Aorta (tissue), 5 donors: ENCODE measurements at places on chromosomes 1 and 21. TPM values are rescaled to one million over a fixed set of nuclear protein-coding genes. Genes with fewer than 3 reads are reported as not detected.

GRCh38 chr1:175274368-175274767, 81.8 kb upstream of the KIAA0040 start:
- DNase-seq: no peak

- DNase-seq: no peak
Measured at GRCh38 chr1:112735752-112736151, 20.6 kb upstream of the PPM1J start.

DNA sequence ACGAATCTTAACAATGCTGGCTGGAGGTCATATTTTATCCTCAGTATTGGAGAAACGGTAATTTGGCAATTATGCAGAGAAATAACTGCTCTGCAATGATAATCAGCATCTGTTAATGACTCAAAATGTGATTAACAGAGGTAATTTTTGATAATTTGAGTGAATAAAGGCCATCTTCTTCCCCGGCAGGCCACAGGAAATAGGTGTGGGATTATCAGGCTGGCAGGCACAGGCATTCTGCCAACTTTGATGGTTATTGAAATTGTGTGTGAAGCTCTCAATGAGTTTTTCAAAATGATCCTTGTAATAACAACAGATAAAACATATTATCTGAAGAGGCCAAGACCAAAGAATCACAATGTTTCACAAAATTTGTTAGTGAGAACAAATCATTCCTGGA, 309.0 kb downstream of the PTGER3 start:
- no peak for DNase-seq

GRCh38 chr1:228465571-228466146, 21.5 kb upstream of the RNF187 start:
- DNase-seq: no peak

DNA sequence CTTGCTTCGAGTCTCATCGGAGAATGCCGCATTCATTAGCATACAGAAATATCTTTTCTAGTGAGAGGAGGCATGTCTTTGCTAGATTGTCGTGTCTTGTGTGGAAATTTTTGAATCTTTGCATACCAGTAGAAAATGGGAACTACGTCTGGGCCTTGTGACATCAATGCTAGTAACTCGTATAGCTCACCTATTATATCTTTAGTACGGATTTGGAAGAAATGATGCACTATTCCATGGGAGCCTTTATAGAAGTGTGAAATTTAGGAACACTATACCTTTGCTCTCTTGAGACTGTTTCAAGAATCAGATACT, 835 bp downstream of the UHMK1 start:
- no peak for DNase-seq

DNA sequence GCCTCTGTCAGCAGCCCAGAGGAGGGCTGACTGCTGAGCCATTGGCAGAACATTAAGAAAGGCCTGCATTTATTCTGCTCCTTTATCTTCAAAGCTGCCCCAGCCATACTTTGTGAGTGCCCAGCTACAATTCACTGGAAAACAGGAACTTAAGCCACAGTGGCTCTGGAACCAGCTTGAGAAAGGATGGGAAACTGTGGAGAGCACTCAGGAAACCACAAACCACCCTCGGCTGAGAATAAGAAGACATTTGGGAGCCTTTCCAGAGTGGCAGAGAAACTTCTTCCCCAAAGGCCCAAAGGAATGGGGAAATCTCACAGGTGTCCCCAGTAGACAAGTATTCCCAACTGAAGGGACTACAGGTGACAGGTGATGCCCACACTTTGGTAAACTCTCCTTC, 1.8 kb downstream of the LAMB3 start:
- DNase-seq: no peak

- peak; percentile 40 for DNase-seq
Measured at GRCh38 chr1:15178571-15179484, 25.3 kb downstream of the TMEM51 start.

DNA sequence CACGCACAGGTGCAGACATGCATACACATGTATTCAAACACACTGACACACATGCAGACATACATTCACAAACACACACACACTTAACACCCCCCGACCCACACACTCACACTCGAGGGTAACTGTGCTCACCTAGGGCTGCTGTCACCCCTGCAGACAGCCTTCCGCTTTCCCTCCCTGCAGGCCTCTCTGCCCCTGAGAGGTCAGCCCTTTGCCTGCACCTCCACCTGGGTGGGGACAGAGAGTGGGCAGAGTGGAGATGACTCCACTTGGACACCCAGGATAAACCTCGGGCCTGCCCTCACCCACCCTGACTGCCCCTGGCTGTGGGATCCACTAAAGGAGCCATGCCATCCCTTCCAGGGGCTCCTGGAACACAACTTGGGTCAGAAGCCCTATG, 264.3 kb downstream of the PTPRU start:
- DNase-seq: peak; percentile 59

DNA sequence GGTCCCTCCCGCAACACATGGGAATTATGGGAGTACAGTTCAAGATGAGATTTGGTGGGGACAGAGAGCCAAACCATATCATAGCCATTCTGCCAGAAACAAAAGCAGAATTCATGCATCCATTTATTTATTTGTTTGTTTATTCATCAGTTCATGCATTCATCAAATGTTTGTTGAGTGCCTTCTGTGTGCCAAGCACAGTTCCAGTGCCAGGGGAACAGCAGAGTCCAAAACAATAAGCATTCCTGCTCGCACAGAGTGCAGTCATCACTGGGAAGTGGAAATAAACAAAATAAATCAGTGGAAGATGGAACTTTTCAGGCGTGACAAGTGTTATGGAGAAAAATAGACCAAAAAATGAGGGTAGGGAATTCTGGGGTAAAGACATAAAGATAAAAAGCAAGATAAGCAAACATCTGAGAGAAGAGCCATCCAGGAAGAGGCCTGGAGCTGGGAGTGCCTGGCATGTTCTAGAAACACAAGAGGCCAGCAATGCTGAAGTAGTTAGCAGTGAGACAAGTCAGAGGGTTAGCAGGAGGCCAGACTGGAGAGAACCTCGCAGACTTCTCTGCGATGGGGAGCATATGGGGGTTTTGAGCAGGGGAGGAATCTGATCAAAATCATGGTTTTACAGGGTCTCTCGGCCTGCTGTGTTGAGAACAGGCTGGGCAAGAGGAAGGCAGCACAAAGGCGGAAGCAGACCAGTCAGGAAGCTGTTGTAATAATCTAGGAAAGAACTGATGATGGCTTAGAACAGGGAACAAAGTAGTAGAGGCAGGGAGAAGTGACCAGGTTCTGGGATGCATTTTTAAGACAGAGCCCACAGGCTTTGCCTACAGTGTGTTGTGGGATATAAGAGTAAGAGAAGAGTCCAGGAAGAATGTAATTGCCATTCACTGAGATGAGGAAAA, 113.2 kb downstream of the GLUL start:
- DNase-seq: no peak

GRCh38 chr1:58629031-58629462, 52.0 kb upstream of the TACSTD2 start:
- DNase-seq: no peak

DNA sequence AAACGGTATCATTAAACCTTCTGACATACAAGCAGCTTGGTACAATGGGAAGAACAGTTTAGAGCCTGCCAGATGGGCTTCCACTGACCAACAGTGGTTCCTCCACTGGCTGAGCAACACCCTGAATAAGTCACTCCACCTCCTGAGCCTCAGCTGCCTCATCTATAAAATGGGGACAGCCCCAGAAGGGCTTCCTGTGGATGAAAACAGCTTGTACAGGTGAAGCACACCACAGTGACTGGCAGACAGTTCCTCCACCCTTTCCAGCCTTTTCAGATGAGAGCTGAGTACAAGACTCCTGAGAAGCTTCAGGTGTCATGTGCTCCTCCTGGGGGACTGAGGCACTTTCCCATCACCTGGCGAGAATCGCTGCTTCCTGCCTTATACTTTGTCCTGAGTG, 2.1 kb downstream of the CAPZB start:
- no peak for DNase-seq

DNA sequence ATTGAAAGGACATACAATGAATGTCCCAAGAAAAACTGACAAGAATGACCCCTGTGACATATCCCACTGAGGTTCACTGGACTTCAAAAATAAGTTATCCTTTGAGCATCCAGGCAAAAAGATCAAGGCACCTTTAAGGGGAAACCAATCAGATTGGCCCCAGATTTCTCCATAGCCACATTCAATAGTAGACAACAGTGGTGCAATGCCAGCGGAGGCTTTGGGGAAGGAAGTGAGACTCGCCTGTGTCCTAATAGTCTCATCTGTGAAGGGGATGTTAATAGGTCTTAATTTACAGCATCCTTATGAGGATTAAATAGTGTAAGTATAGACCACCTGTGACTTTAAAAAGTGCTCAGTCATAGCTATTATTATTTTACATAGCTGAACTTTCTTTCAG, 21.5 kb downstream of the RPL5 start:
- DNase-seq: no peak

DNA sequence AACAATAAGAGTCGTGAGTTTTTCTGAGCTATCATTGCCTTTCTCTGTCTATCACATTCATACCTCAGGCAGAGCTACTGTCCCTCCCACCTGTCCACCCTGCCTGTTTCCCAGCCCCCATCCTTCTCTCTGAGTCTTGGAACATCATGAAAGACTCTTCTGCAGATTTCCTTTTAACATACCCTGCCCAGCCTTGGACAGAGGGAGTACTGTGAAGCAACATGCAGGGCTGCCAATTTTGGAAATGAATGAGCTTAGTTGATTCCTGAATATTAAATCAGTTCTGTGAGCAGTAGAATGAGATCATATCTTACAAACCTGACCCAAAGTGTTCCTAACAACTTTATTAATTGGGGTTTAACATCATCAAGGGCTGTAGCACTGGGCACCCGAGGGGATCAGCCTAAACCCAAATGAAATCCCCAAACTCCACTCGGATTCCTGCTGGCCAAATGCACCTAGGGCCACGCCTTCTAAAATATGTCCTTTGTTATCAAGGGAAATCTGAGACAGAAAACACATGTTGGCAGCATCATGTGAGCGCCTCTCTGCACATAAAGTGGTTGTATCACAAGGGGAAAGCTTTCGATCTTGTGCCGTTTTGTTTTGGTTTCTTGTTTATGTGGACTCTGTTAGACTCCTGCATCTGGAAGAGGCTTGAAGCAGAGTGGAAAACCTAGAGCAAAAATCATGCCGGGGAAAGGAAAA, 357.6 kb downstream of the KIF26B start:
- no peak for DNase-seq

DNA sequence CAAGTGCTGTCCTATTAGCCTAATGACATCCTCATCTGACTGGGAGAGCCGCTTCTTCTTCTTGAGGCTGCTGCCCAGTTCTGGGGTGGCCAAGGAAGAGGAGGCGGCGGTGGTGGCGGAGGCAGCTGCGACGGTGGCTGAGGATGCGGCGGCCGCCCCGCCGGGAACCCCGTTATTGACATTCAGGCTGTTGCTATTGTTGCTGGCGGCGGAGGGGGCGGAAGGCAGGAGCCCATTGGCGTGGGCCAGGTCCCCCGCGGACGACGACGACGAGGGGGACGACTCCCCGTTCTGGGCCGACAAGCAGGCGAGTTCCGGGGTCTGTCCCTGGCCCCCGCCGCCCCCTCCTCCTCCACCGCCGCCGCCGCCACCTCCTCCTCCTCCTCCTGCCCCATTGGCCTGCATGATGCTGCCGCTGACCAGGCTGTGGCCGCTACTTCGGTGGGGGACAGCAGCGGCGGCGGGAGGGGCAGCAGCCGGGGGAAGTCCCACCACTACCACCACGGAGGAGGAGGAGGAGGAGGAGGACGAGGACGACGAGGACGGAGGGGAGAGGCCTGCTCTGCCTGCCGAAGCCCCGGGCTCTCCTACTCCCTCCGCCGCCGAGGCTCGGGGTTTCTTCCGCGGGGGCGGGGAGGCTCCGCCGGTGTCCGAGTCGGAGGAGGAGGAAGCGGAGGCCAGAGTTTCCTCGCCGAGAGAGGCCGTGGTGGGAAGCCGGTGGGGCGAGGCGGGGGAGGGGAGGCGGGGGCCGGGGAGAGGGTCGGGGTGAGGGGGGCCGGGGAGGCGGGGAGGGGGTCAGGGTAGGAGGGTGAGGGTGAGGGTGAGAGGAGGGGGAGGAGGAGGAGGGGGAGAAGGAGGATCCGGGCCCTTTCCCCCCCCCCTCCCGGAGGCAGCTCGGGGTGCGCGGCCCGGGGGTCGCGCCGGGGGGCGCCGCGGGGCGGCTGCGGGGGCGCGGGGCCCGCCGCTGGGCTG, 610 bp downstream of the WDR26 start:
- peak; percentile 85 for DNase-seq

The MTMR11 gene
- 55.4 TPM for total RNA-seq

The TMIGD3 gene
- 4.0 TPM for total RNA-seq

The PDPN gene
- total RNA-seq: 16.6 TPM

The CDC20 gene
- total RNA-seq: 1.1 TPM

The CD164L2 gene
- total RNA-seq: not detected

The SPRR3 gene
- 0.75 TPM for total RNA-seq

The B3GALT2 gene
- 0.51 TPM for total RNA-seq

The FAM163A gene
- total RNA-seq: not detected

The PIK3C2B gene
- total RNA-seq: 87.5 TPM

The BRINP2 gene
- not detected for total RNA-seq
